ENCODE measurements at places on chromosomes 16 and 17.
A peak's percentile ranks its signal among the peaks of the same experiment; 100 is the strongest.

DNA sequence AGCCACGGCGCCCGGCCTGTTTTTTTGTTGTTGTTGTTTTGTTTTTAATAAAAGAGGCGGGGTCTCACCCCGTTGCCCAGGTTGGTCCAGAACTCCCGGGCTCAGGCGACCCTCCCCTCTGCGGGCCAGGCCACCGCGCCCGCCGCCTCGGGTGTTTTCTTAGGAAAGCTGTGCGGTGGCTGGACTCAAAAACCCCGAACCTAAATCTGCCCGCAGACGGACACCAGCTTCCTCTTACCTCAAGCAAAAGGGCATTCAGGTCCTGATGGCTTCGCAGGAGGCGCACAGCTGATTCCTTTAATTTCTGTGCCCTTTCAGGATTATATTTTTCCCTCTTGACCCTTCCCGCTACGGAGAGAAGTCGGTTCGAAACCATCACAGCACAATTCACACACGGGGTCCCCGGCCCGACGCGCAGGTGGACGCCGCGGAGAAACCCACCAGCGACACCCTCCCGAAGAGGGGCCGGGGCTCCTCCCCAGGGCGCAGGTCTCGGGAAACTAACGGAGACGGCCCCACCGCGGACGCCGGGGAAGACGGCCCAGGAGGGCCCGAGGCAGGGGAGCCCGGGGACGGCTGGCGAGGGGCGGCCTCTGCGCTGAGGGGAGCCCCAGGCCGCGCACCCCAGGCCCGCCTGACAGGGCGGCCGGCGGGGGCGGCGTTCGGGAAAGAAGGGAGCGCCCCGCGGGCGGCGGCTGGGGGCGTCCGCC lies 653 bp downstream of the FANCA start:
- DNase-seq, result peak; percentile 13

DNA sequence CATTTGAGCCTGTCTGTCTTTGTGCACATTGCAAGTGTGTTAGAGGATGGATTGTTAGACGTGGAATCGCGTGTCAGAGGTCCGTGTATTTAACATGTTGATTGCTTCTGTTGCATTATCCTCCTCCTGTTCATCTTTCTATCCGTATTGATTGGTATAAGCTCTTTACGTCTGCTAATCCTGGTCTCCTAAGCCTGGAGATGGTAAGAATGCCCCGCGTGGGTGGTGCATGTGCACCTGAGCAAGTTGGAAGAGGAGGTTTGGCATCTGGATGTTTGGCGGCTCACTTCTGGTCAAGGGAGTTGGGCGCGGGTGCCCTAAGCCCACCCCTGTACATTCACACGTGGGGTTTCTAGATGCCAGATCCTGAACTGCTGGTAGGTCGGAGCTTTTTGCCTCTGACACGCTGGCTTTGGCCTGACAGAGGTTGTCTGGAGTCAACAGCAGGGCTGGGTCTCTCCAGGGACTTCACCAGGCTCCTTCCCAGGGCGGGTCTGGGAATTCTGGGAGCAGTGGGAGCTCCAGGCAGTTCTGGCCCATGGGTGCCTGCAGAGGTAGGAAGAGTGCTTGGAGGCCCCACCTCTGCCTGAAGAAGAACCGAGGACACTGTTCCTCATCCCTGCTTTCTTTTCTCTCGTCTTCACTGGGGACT lies 107.3 kb downstream of the OR1D5 start:
- DNase-seq, result no peak

GRCh38 chr17:8151641-8152111 lies 528 bp downstream of the PER1 start:
- DNase-seq, result no peak

GRCh38 chr16:67935101-67935401 lies 1.6 kb downstream of the PSMB10 start:
- DNase-seq, result no peak

DNA sequence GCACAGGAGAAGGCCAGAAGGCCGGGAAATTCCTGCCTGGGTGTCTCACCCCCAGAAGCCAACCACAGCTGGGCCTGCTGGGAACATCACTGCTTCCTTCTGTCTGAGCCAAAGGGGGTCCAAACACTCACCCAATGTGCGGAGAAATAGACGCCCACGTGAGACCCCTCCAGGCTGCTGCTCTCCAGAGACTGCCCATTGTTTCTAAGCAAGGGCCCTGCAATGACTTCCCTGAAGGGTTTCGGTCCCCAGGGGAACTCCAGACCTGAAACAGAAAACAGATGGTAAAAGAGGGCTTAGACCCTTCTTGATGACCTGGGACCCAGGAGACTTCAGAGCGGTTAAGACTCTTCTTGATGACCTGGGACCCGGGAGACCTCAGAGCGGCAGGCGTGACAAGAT lies 41.3 kb downstream of the MRM3 start:
- no peak for DNase-seq

- DNase-seq, result peak; percentile 61
Observed at GRCh38 chr16:54928411-54929089, 2.1 kb upstream of the IRX5 start.
